Midbrain (tissue), 1 donor: ENCODE measurements at places on chromosomes 5 and 9.

- DNase-seq, result no peak
Measured at GRCh38 chr5:61023131-61023530, 78.1 kb downstream of the NDUFAF2 start.

- no peak for DNase-seq
Measured at GRCh38 chr5:115995351-115995750, 33.1 kb downstream of the LVRN start.

GRCh38 chr9:116713271-116713670, 26.2 kb downstream of the TRIM32 start:
- no peak for DNase-seq

DNA sequence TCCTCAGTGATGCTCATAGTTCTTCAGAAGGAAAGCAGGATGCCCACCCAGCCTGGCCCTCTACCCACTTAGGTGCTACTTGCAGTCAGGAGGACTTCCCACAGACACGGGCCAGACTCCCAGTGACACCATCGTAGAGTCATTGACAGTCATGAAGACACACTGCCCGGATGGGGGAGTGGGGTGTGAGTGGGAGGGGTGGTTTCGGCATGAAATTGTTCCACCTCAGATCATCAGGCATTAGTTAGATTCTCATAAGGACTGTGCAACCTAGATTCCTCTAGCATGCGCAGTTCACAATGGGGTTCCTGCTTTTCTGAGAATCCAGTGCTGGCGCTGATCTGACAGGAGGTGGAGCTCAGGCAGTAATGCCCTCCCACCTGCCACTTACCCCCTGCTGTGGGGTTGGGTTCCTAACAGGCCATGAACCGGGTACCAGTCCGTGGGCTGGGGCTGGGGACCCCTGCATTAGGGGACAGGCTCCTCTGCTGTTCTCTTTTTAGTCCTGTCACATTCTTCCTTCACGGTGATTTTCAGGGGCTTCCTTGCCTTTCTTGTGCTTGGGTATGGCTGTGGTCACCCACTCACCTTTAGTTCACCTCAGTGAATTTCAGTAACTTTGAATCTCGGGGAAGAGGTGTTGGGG, 88.2 kb upstream of the ANKRD55 start:
- no peak for DNase-seq

DNA sequence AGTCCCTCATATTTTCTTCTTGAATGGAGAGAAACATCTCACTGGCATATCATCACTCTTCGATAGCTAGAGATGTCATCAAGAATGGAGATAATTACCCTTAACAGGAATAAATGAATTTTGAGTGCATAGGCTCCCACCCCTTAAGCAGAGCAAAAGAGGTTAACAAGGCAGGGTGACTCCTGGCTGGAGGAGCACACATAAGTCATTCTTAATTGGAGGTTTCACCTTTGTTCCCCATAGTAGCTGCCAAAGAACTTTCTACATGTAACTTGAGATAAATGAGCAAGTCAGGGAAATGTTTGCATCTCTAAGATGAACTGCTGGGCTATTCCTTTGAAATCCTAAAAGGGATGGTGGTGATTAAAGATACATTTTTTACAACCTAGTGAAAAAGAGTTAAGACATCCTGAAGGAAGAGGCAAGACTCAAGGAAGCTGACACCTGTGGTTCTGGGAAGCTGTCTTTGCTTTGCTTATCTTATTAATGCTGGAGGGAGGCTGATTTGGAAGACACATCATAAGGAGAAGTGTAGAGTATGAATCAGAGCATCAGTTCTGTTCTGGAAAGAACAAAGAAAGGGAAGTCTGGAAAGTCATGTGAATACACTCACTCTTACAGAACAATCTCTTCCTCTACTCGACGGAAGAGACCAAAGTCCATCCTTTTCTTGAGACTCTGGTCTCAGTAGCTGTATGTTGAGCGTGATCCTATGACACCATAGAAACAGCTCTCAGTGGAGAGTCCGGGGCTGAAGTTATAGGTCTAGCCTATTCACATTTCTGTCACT, 326.3 kb downstream of the OSTF1 start:
- DNase-seq, result peak; percentile 1

- DNase-seq, result no peak
Measured at GRCh38 chr9:124450931-124451661, 845 bp downstream of the ADGRD2 start.

DNA sequence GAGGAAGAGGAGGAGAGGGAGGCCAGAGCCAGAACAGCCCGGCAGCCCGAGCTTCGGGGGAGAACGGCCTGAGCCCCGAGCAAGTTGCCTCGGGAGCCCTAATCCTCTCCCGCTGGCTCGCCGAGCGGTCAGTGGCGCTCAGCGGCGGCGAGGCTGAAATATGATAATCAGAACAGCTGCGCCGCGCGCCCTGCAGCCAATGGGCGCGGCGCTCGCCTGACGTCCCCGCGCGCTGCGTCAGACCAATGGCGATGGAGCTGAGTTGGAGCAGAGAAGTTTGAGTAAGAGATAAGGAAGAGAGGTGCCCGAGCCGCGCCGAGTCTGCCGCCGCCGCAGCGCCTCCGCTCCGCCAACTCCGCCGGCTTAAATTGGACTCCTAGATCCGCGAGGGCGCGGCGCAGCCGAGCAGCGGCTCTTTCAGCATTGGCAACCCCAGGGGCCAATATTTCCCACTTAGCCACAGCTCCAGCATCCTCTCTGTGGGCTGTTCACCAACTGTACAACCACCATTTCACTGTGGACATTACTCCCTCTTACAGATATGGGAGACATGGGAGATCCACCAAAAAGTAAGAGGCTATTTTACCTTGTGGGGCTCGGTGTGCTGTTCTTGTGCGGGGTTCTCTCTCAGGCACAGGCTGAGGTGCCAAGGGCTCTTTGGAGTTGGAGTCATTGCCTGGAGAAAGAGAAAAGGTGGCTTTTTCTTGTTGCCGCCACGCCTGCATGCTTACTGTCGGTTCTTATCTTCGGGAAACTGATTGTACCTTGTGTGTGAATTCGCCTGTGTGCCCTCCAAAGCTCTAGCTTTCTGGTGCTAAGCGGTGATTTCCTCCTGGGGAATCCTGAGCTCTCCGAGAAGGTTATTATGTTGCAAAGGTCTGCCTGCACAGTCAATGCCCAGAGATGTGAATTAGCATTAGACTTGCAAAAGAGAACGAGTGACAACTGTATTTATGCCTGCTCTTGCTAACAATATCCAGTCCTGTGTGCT, at the start of gene ISL1:
TSS of gene ISL1 (plus strand) at position 318 of the 991 bp plus-strand sequence. CDS start at position 542, 224 bp downstream.
- no peak for DNase-seq

- no peak for DNase-seq
Measured at GRCh38 chr5:94503677-94504076, 114.7 kb downstream of the KIAA0825 start.

- peak; percentile 18 for DNase-seq
Measured at GRCh38 chr9:14133394-14133793, 180.5 kb downstream of the NFIB start.

GRCh38 chr5:61162832-61163567, 732 bp upstream of the SMIM15 start:
- no peak for DNase-seq

DNA sequence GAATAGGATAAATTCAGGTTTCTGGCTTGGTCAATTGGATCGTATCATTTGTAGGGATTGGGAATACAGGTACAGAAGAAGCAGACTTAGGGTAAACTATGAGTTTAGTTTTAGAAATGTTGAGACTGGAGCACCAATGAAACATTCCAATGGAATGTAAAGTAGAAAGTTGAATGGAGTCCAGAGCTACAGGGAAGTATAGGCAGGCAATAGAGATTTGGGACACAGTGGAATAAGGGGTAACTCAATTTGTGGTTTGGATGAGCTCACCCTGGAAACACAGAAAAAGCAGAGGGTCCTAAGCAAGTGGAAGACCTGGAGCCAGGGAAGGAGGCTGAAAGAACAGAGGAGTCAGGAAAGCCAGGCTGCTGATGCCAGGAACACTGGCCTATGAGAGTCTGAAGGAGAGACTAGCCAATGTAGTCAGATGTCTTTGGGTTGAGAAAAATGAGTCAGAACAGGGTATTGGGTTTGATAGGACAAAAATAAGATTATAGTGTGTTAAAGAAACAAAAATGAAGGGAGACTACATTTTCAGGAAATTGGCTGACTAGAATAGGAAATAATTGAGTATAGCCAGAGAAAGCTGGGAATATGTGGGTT, 72.8 kb downstream of the STARD4 start:
- no peak for DNase-seq

- no peak for DNase-seq
Measured at GRCh38 chr9:115191667-115192066, 73.7 kb upstream of the TNC start.

- DNase-seq, result no peak
Measured at GRCh38 chr9:71003346-71003745, 118.1 kb downstream of the TRPM3 start.

DNA sequence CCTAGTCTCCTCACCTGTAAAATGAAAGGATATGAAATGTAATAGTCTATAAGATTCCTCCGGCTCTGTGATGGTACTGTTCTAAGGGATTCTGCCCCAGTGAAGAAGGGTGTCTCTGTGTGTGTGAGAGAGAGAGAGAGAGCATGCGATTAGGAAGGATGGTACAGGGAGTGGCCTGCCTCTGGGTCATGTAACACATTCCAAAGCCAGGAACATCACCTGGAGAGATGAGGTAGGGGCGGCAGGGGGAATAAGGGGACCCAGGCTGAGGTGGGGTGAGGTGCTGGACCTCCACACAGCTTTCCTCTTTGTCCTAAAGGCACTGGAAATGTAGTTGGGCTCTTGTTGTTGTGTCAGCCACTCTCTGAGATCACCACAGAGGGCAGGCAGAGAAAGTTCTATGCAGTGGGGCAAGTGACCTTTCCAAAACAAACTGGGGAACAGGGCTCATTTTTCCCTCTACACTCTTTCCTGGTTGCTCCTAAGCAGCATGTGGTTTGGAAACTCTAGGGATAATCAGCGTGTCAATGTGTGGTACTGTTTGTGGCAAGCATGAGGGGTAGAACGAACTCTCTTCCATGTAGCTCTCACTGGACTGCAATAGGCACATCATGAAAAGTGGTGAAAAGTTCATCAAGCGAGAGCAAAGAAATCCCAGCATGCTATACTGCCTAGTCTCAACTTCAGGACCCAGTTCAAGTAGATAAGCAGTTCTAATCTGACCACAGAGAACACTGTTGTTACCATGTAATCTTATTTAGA, 65.0 kb downstream of the SEMA6A start:
- no peak for DNase-seq

GRCh38 chr9:79334711-79335110, 237.1 kb upstream of the TLE4 start:
- DNase-seq, result no peak

GRCh38 chr9:21674894-21675293, 127.5 kb upstream of the MTAP start:
- DNase-seq, result no peak

- DNase-seq, result no peak
Measured at GRCh38 chr5:169374111-169374510, 73.2 kb upstream of the SLIT3 start.

DNA sequence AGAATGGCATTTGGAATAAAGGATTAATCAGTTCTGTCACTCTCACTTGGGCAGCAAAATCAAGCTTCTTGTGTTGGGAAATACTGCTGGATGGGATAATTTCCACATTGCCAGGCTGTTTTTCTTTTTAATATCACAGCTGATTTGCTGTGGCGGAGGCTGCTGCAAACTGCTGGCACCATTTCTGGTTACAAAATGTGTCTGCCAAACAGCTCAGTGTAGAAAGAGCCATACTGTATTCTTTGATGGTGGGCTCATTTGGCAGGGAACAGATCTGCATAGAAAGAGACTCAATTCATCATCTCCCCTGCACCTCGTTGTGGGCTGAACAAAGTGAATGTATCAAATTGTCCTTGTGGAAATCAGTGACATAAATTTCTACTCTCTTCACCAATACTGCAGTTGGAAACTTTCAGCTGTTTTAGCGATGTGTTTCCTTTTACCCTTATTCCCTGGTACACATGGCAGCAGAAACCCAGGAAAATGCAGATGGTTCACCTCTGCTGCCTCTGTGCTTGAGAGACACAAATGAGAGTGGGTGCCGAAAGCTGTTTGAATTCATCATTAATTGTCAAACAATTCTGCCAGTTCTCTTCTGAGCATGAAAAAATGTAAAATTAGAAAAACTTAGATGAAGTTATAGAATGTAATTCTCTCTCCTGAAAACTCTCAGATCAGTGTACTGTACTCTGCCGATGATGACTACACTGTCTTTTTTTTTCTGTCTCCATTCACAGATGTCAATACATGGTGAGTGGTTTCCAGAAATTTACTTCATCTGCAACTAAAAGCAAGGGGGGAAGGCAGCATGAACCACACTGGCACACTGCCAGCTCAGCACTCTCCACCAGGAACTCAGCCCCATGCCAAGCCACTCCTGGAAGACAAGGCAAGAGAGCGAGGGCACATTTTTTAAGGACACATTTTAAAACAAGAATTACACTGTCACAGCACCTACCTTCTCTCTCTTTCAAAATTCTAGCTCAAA, 75.0 kb downstream of the HMHB1 start:
- DNase-seq, result peak; percentile 38

- no peak for DNase-seq
Measured at GRCh38 chr5:150053713-150054392, 32.5 kb downstream of the CSF1R start.

DNA sequence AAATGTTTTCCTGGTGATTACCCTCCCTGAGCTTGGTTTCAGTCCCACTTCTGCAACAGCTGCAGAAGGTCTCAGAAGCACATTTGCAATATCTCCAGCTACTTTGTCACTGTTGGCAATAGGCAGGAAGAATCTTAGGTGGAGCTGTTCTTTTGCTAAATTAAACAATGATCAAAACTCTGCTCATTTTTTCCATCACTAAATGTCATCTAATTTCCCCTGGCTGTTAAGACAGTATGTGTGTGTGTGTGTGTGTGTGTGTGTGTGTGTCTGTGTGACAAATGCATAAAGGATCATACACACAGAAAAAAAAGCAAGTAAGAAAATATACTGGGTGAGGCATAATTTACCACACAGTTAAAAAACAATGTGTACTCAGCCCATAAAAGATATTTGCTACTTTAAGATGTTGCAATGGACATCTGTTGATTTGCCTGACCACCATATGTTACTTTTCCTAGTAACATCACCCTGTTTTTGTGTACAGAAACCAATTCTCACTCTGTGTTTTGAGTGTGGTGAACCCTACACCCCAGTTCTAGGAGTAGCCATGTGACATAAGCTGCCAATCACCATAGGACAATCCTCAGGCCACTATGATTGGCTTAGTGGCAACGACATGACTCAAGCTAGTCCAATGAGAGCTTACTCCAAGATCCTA, 572.6 kb upstream of the CLINT1 start:
- no peak for DNase-seq

GRCh38 chr9:27599870-27600238, 26.6 kb upstream of the C9orf72 start:
- DNase-seq, result no peak

GRCh38 chr5:142808878-142809598, 38.9 kb downstream of the ARHGAP26 start:
- DNase-seq, result no peak

GRCh38 chr9:133789778-133790177, 51.6 kb upstream of the SARDH start:
- DNase-seq, result peak; percentile 36

- no peak for DNase-seq
Measured at GRCh38 chr5:168305281-168305680, 13.8 kb downstream of the WWC1 start.

DNA sequence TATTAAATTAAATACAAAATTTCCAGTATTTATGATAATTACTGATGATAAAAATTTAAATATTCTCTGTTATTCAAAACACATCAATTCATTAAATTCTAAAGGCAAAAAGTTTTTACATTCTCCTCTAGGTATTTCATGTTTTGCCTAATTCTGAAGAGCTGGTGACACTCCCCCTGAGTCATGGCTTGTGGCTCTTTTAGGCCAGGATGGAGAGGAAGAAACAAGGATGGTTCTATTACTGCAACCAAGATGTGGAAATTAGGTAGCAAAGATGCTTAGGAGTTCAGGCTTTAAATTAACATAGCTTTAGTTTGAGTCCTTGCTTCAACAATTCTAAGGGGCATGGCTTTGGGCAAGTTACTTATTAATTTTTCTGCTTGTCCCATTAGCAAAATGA, 1295.8 kb downstream of the EFNA5 start:
- DNase-seq, result no peak
